ENCODE measurements at places on chromosomes 5 and 9.

DNA sequence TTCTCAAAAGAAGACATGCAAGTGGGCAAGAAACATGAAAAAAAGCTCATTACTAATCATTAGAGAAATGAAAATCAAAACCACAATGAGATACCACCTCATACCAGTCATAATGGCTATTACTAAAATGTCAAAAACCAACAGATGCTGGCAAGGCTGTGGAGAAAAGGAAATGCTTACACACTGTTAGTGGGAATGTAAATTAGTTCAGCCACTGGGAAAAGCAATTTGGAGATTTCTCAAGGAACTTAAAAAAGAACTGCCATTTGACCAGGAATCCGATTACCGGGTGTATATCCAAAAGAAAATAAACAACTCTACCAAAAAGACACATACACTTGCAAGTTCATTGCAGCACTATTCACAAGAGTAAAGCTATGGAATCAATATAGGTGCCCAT, 595.4 kb upstream of the RIOK2 start:
- DNase-seq = no peak

- DNase-seq = no peak
These were observed 238.0 kb upstream of the PDE4D start for GRCh38 chr5:60131504-60131903.

- no peak for DNase-seq
These were observed 140.2 kb downstream of the SEC61B start for GRCh38 chr9:99362321-99362720.

- no peak for DNase-seq
These were observed 1.5 kb upstream of the CSF2 start for GRCh38 chr5:132072070-132072469.

- no peak for DNase-seq
These were observed 11.9 kb downstream of the FGFR4 start for GRCh38 chr5:177098470-177099141.

DNA sequence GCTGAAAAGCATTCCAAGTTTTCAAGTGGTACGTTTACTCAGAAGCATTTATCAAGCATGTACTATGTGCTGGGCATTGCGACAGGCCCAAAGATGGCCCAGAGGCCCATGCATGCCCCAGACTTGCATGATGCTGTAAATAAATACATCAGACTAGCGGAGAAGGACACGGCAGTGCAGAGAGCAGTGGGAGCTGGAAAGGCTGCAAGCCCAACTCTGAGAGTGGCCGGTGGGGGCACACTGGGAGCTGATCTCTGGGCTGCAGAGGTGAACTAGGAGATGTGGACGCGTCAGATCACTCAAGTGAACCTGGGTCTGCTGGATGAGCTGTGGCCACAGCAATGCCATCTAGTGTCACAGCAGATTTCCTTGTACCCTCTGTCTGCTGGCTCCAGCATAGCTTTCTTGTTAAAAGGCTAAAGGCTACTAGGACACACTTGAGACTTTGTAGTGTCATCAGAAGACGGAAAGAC, 246.9 kb downstream of the FANCC start:
- no peak for DNase-seq

- peak; percentile 61 for DNase-seq
These were observed 90.2 kb downstream of the HACD4 start for GRCh38 chr9:20941174-20941690.

DNA sequence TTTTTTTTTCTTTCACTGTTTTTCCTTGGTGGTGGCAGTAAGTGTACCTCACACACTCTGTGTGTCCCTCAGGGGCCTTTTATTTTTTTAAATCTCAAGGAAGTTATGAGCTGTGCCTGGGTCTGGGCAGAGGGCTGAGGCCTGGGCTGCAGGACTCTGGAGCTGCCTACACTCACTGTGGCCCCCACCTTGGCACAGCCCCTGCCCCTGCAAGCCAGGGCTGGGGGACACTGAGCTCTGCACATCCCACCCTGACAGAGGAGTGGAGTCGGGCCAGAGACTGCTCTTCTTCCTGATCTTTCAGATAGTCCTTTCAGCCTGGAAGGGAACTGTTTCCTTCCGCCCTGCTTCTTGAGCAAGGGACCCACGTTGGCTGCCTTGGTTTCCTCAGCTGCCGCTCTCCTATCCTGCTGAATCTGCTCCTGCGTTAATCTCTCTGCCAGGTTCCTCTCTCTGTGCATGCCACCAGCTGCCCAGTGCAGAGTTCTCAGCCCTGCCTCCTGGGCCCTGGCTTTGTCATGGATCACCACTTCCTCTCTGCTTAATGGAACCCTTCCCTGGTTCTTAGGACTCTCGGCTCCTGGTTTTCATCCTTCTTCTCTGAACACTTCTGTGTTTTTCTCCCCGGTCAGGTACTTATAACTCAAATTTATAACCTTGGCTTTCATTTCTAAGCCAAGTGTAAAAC, 502.3 kb downstream of the DIRAS2 start:
- no peak for DNase-seq

DNA sequence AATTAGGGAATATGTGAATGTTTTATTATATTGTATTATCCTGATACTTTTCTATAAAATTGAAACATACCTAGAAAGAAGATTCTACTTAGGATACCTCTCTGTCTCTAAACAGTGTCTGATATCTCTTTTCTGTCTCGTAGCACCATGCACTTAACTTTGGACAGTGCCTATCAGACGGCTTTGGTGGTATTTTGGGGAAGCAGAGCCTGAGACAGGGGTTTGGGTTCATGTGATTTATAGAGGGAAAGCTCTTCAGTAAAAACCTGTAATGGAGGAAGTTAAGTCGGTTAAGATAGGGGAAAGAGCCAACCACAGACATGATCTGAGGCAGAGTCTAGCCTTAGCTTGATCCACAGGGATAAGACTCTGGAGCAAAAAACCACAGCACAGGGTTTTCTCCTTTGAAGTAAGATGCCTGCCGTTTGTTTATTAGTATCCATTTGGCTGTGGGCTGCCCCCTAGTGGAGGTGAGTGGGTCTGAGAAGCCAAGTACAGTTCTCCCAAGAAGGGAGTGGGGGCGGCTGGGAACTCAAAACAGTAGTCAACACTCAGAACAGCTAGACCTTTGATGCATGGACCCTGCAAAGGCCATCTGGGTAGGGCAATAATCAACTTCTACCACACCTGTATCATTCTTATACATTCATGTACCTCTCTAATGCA, 141.2 kb upstream of the ASTN2 start:
- DNase-seq = peak; percentile 35

DNA sequence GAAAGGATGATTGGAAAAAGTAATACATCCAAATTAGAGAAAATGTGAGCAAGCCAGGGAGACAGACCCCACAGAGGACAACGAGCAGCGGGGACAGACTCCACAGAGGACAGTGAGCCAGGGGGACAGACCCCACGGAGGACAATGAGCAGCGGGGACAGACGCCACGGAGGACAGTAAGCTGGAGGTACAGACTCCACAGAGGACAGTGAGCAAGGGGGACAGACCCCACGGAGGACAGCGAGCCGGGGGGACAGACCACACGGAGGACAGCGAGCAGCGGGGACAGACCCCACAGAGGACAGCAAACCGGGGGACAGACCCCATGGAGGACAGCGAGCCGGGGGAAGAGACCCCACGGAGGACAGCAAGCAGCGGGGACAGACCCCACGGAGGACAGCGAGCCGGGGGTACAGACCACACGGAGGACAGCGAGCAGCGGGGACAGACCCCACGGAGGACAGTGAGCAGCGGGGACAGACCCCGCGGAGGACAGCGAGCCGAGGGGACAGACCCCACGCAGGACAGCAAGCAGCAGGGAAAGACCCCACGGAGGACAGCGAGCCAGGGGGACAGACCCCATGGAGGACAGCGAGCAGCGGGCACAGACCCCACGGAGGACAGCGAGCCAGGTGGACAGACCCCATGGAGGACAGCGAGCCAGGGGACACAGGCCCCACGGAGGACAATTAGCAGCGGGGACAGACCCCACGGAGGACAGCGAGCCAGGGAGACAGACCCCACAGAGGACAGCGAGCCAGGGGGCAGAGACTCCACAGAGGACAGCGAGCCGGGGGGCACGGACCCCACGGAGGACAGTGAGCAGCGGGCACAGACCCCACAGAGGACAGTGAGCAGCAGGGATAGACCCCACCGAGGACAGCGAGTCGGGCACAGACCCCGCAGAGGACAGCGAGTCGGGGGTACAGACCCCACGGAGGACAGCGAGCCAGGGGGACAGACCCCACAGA, 1.9 kb upstream of the ZDHHC11 start:
- no peak for DNase-seq

DNA sequence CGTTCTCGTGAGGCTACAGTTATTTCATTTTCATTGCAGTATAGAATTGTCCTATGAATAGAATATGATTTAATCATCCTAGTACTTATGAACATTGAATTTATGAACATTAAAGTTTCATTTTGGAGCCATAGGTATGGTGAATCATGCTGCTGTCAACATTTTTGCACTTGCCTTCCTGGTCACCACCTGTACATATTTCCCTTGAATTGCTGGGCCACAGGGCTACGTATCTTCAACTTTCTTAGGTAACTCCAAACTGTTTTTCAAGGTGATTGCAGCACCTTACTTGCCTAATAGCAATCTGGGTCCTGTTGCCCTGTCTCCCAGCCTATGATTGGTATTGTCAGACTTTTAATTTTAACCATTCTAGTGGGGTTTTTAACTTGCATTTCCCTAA, 6.5 kb upstream of the RNF145 start:
- DNase-seq = no peak

DNA sequence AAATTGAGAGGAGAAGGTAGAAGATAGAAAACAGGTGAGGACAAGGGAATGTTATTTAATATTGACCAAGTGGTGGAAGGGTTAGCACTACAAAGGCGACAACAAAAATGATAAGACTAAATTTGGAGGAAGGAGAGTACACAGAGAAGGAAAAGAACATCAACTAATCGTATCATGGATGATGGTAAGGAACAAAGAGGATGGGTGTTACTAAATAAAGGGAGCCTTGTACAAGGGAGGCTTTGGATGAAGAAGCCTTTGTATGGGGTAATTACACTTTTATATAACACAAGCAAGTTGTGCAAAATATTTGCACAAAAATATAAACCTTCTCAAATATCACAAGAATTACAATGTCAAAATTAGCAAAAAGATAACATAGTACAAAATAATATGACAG, 125.7 kb downstream of the ZNF608 start:
- no peak for DNase-seq
